ENCODE measurements at places on chromosomes 5 and 9. TPM values are rescaled to one million over a fixed set of nuclear protein-coding genes. Genes with fewer than 3 reads are reported as not detected.
A peak's percentile ranks its signal among the peaks of the same experiment; 100 is the strongest.

Gene PLEKHG4B
- 5.0 TPM for total RNA-seq

GRCh38 chr9:132154863-132155567 lies 6.8 kb upstream of the NTNG2 start:
- peak; percentile 80 for DNase-seq

Gene RNF208
- 10.5 TPM for total RNA-seq

GRCh38 chr5:113447498-113448050 lies 12.8 kb upstream of the TSSK1B start:
- no peak for DNase-seq

Gene NXNL2
- 0.23 TPM for total RNA-seq

Gene PCDHB15
- 4.3 TPM for total RNA-seq

Gene GPSM1
- total RNA-seq, result 34.4 TPM

Gene INSYN2B
- not detected for total RNA-seq

DNA sequence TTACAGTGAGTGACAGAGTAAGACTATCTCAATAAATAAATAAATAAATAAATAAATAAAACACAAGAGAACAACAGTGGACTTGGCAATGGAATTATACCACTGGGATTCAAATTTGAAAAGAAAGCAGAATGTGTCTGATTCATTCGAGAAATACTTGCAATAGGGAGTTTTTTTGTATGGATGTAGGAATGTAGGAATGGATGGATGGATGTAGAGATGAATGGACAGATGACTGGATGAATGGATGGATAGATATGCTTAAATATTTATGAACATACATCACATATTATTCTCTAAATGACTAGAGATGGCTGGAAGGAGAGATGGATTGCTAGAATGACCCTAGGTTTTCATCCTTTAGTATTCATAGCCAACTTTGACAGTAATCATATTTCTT lies 22.0 kb upstream of the CEMIP2 start:
- no peak for DNase-seq

Gene IFNA14
- not detected for total RNA-seq

- no peak for DNase-seq
Measured at GRCh38 chr9:34958411-34958982, 412 bp downstream of the PHF24 start.

DNA sequence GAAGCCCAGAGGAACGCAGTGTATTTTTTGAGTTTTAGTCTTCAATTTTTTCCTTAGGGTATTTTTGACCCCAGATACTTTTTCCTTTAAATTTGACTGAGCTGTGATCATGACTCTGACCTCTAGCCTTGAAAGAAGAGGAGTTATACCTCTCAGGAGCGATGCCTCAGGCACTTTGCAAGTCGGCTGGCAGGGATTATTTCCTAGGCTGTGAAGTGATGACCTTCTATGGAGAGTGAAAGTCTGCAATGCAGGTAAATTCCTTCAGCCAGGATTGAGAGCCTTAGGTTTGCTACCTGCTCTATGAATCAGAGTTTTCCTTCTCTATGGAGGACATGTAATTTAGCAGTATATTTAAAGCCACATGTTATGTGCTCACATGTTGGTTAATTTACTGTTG lies 10.8 kb upstream of the NUDT12 start:
- DNase-seq, result peak; percentile 61

GRCh38 chr9:4048441-4048840 lies 251.4 kb downstream of the GLIS3 start:
- no peak for DNase-seq

GRCh38 chr5:167639273-167639672 lies 652.2 kb upstream of the WWC1 start:
- DNase-seq, result no peak

- no peak for DNase-seq
Measured at GRCh38 chr5:95216136-95216955, 68.5 kb downstream of the MCTP1 start.

All from endodermal cell (in vitro differentiated cells).